ENCODE measurements at places on chromosomes 2 and 18.
A peak's percentile ranks its signal among the peaks of the same experiment; 100 is the strongest.

DNA sequence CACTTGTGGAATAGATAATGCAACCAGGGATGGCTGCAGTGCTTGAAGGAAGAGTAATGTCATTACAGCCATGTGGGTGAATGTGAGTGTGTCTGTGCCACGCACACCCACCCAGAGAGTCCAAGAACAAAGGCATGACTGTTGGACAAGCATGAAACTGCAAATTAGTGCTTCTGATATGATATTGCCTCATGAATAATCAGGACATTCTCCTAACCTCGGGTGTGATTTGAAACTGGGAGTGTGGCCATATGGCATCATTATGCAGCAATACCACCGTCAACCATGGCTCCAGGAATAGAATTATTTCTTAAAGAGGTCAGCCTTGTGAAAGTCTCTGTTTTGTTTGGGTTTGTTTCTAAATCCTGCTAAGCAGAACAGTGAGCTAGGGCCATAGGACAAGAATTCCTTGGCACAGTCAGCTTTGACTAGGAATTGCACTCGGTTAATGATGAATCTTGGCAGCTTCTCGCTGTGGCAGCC, 678.0 kb upstream of the RAB6C start:
- DNase-seq = no peak

DNA sequence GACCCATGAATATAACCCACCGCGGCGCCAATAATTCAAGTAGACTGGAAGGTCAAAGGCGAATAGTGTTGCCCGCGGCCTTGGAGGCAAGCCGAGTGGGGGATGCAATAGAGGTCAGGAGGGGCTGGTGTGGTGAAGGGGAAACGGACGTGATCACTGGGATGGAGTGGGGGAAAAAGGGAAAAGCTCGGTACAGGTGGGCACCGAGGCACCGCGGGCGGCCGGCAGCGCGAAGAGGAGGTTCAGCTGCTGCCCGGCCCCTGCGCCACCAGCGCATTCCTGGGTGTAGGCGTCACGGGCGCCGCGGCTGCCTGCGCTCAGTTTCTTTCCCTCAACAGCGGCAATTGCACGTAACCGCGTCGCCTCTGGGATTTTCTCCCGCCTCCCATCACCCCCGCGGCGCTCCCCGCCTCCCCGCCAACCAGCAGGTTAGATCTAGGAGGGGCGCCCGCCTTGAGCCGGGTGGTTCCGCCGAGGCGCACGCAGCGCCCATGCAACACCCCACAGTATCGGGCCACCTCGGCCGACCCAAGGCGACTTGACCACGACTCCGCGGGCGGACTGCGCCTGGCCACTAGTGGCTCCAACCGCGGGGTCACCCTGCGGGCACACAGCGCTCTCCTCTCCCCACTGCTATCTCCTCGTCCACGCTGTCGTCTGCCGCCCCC, 1.5 kb downstream of the RND3 start:
- DNase-seq = no peak

DNA sequence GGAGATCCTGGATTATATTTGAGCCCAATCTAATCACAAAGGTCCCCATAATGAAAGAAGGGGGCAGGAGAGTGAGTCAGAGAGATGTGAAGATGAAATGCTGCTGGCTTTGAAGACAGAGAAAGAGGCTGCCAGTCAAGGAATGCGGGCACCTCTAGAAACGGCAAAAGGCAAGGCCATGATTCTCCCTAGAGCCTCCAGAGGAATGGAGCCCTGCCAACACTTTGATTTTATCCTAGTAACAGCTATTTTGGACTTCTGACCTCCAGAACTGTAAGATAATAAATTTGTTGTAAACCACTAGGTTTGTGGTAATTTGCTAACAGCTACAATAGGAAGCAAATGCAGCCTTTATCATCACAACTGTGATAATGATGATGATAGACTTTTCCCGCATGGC, 32.9 kb downstream of the LBH start:
- peak; percentile 33 for DNase-seq

GRCh38 chr2:197498235-197498936, 1.3 kb downstream of the HSPD1 start:
- no peak for DNase-seq

DNA sequence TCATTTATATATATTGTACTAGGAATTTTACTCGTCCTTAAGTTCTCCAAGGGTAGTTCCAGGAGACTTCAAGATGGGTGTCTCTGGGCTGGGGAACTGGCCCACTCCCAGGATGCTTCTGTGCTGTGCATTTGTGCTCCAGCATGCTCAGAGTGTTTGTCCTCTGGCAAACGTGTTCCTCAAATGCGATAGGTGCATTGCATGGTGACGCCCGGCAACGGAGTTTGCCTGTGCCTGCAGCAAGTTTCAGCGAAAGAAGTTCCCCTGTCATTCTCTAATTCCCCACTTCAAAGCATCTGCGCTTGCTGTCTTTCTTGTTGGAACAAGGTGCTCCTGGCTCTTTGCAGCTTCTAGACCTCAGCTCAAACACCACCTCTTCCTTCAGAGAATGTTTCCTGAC, 465.1 kb downstream of the GALR1 start:
- DNase-seq = no peak

DNA sequence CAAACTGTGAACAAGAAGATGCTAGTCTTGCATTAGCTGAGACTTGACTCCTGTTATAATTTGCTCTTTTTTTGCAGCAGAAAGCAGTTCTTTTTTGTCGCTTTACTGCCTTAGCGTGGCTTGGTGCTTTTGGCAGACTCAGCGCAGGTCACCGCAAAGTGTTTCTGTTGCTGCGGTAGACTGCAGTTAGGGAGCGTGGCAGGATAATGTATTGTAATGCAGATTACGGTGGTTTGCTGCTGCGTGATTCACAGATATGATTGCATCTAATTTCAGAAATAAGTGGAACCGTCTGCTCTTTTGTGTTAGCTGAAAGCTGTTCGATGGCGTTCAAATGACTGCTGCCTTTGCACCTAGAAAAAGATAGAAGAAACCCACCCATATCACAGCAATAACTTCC, 131.6 kb upstream of the SATB2 start:
- DNase-seq = no peak

GRCh38 chr2:207766697-207767460, 2.8 kb downstream of the FZD5 start:
- DNase-seq = peak; percentile 9

DNA sequence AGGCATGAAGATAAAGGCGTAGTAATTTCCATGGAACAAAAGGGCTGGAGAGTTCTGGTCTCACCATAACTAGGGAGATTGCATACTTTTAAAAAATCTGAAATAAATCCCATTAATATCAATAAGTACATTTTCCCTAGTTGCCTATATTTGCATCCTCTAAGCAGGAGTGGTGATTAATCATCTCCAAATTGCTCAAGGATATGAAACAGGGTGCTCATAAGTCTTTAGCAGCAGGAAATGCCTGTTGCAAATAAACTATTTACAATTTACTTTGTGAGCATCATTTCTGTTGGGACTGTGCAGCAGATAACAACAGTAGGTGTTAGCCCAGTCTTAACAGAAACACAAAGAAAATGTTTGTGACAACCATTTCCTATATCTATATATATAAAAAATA, 92.4 kb upstream of the TMEM178A start:
- no peak for DNase-seq

- DNase-seq = peak; percentile 7
Observed at GRCh38 chr18:50401888-50402287, 27.0 kb downstream of the SKA1 start.

GRCh38 chr2:215602997-215603396, 167.1 kb upstream of the FN1 start:
- DNase-seq = no peak

Data from CD4-positive, alpha-beta T cell treated with Interleukin-17A for 4 hours (primary cell).